Fibroblast of villous mesenchyme (primary cell): ENCODE measurements at places on chromosomes 11 and 22. TPM values are rescaled to one million over a fixed set of nuclear protein-coding genes. Genes with fewer than 3 reads are reported as not detected.

SLC29A2 gene
- 0.64 and 0.86 TPM in 2 replicates for total RNA-seq

KRTAP5-9 gene
- total RNA-seq, result 0.32 TPM in 1 of 2 replicates, not detected in the other

IFITM2 gene
- total RNA-seq, result 38.4 and 107 TPM in 2 replicates

DNA sequence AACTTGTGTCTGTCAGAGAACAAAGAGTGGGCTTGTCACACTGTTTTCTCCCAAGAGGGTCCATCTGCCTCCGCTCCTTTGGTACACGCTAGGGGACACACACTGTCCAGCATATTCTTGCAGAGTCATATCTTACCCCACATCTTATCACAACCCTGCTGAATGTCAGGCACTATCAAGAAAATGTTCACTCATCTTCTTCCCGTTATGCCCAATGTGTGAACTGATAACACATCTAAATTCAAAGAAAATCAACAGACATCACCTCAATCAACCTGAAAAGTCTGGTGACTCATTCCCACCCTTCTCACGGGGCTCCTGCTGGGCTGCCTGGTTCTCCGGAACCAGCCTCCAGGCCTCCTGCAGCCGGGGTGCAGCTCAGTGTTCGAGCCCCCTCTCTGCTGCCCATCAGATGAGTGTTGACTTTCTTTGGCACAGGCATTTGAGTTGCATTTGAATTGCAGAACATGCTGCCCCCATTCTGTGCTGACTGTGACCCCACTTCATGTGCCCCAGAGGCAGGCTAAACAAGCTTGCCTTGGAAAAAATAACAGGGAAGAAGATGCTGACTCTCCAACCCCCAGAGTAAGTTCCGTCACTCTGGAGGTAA, 19.4 kb downstream of the GRAP2 start:
- no peak for DNase-seq

DNA sequence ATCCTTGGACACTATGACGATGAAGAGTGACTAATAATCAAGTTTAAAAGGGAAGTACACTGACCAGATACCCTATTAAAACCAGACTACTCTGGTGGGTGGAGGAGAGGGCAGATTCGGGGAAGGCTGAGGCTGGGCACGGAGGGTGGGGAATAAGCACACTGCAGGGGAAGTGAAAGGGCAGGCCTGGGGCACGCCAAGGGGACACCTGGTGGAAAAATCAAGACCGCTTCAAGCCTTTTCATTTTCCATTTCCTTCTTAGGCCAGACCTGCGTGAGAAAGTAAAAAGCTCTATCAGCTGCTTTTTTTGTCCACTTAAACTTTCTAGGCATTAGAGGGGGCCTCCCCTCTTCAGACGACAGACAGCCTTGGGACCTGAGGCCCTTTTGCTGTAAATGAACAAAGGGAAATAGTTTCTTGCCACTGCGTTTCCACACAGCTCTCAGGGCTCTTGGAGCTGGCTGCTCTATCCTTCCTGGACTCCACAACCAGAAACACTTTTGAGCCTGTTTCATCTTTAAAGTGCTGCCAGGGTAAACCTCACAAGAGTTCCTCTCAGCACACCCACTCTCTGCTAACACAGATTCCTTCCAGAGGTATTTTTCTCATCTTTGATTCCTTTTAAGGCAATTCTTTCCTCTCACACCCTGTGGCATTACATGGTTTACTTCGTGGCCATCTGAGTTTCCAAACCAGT, 25.0 kb upstream of the SERPIND1 start:
- no peak for DNase-seq

DNA sequence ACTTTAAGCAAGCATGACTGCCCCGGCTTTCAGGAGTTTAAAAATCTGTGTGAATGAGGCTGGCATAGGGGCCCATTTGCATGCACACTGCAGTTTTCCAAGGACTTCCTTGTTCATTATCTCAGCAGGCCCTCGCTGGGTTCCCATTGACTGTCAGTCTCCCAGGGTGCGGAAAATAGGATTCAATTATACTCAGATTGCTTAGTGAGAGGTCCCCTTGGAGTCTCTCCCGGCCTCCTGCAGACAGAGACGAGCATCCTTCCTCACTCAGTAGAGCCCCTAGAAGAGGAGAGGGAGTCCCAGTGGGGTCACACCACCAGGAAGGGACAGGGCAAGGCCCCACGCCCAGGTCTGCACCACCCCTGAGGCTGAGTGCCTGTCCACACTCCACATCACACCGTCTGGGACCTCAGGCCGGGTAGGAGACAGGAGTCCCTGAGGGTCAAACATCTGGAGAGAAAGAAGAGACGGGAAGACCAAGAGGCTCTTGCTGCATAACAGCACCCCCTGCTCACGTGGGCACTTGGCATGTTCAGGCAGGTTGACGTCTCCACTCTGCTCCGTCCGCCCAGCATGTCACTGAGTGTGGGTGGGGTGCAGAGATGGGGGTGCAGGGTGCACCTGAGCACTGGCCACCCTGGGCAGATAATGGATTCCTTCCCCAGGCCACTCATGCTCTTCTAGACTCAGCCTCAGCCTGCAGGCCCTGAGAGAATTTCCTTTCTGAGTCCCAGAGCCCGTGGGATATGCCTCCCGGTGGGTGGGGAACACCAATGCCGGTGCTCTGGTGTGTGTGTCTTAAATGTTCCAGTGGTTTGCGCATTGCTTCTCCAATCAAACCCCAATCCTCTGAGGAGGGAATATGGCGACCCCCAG, 58.8 kb downstream of the MCM5 start:
- DNase-seq, result no peak

GRCh38 chr11:11966826-11967668, 41.4 kb downstream of the DKK3 start:
- DNase-seq, result peak; percentile 44
